LHCN-M2 (cell line): ENCODE measurements at places on chromosomes 7 and 10. TPM values are rescaled to one million over a fixed set of nuclear protein-coding genes. Genes with fewer than 3 reads are reported as not detected.
A peak's percentile ranks its signal among the peaks of the same experiment; 100 is the strongest.

Gene GJD4
- total RNA-seq = 0.06 TPM in 1 of 2 replicates, not detected in the other

DNA sequence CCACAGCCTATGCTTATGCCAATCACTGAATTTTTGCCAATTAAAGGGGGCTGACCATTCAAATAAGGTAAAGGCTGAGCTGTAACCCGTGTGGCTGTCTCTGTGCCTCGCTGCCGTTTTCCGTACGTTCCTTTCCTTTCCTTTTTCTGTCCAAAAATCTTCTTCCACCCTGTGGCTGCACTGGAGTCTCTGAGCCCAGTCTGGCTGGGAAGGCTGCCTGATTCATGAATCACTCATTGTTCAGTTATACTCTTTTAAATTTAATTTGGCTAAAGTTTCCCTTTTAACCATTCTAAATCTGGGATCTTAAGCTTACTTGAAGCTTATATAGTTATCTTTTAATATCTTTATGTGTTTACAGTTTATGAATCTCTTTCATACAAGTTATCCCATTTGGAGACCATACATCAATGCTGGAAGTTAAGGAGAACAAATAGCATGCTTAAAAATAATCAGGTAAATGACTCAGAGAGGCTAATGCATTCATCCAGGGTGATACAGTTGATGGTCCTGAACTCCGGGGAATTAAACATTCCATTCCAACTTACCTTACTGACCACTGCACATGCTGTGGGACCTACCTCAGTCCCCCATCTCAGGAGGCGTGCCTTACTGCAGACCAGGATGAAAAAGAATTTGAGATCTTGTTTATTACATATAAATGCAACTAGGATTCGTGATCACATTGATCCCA is 385.3 kb upstream of the ADARB2 start:
- DNase-seq = no peak

DNA sequence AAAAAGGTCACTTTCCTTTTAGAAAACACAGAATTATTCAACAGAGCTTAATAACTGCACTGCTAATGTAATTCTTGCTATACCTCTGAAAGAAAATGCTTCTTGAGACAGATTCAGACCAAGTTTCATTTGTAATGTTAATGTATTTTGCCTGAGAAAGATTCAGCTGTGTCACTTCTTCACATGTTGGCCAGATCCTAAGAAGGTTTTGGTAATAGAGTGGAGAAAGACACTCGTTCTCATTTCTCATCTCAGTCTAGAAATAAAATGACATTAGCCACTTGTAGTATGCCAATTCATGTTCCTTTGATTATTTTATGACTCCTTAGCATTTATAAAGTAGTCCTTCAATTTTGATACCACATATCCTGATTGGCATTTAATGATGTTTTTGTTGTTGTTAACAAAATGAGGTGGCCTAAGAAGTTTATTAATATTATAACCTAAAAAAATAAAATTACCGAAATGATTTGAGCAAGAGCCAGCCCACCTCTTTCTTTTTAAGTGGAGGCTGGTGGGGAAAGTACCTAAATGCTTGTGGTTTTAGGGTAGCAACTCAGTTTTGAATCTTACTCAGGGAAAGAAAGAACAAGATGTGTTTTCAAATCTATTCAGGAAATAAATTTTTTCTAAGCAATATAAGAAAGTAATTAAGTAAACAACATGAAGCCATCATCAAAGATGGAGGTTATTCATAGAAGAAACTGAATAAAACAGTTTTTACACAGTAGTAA is 16.4 kb upstream of the ELAPOR2 start:
- DNase-seq = no peak

Gene WDR86
- 1.3 TPM in 1 of 2 replicates, not detected in the other for total RNA-seq

DNA sequence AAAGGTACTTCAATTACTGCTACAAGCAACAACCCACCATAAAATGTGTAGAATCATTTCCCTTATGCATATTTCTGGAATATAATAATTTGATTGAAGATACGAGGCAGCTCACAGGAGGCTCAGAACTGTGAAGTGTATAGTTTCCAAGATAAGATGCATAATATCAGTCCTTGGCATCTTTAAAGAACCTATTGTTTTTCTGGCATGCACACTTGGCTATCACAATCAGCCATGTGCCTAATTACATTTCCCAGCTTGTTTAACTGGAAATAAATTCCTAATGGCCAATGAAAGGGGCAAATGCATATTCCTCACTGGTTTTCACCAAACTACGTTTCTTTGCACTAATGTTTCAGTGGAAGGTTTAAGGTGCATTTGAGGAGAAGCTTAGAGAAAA is 83.4 kb upstream of the LRRC18 start:
- no peak for DNase-seq

DNA sequence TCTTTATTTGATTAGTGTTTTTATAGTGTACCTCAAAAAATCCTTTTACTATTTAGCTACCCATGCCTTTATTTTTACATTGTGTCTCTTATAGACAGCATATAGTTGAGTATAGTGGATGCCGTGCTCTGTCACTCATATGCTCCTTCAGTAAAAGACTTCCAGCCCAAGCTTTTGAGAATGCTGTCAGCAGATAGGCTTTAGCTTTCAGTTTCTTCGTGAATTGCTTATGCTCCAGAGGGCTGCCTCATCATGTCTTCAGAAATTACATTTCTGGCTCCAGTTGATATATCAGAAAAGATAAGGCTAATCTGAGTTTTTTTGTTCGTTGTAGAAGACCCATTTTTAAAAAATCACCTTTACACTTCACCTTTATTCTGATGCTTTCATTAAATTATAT is 332.0 kb downstream of the NXPH1 start:
- DNase-seq = no peak

Gene PLXDC2
- 4.0 and 4.6 TPM in 2 replicates for total RNA-seq

GRCh38 chr7:81235997-81236396 is 317.1 kb upstream of the SEMA3C start:
- DNase-seq = no peak

Gene SCD
- 60.3 and 88.5 TPM in 2 replicates for total RNA-seq

Gene LRWD1
- 58.7 and 79.6 TPM in 2 replicates for total RNA-seq

DNA sequence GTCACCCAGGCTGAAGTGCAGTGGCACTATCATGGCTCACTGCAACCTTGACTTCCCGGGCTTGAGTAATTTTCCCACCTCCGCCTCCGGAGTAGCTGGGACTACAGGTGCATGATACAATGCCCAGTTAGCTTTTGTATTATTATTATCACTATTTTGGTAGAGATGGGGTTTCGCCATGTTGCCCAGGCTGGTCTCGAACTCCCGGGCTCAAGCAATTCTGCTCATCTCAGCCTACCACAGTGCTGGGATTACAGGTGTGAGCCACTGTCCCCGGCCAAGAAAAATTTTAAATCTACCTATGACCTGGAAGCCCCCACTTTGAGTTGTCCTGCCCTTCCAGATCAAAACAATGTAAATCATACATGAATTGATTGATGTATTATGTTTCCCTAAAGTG is 38.8 kb downstream of the CCDC6 start:
- DNase-seq = no peak

GRCh38 chr10:74677951-74678350 is 148.4 kb upstream of the KAT6B start:
- no peak for DNase-seq

- DNase-seq = no peak
These were observed 34.2 kb downstream of the GPER1 start for GRCh38 chr7:1121886-1122831.

- no peak for DNase-seq
These were observed 22.0 kb upstream of the BMPR1A start for GRCh38 chr10:86734207-86734988.

DNA sequence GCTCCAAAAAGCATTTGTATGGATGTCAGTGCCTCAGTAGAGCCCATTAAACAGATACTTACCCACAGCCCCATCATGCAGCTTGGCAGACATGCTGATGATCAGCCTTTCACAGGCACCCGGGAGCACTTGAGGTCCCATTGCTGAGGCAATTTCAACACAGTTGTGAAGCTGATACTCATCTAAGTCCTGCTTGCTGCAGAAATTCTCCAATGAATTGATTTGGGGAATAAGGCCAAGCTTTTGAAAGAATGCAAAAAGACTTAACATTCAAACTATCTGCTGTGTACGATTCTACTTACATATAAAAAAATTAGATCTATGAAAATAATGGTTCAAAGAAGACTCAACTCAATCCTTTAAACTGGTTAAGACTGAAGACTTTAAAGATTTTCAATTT is 60.5 kb downstream of the LAMB4 start:
- no peak for DNase-seq

- peak; percentile 74 for DNase-seq
These were observed 20.6 kb downstream of the HYAL4 start for GRCh38 chr7:123865517-123866117.

DNA sequence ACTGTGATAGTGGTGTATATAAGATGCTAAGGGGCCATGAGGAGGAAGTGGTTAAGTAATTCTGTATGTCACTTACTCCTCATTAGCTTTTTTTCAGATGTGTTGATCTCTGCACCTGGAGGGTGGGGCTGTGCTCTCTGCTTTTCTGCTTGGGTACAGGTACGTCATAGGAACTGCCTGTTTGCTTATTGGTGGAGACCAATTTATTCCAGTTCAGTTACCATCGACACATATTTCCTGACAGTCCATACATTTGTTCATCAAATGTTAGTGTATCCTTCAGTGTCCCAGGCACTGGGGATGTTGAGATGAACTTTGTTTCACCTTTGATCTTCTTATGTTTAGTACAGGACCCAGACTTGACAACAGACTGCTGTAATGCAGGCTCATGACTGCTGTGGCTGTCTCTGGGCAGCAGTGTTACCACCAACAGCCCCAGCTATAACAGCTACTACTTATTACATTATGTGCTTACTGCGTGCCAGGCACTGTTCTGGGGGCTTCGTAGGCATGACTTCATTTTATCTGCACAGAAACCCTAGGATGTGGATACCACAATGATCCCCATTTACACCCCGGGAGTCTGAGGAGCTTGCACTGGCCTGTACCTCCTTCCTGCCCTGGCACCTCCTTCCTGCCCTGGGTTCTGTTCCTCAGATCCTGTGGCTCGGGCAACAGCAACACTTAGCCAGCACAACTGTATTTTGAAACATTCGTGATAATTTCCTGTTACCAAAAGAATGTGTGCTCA is 87.4 kb downstream of the BUB3 start:
- no peak for DNase-seq

DNA sequence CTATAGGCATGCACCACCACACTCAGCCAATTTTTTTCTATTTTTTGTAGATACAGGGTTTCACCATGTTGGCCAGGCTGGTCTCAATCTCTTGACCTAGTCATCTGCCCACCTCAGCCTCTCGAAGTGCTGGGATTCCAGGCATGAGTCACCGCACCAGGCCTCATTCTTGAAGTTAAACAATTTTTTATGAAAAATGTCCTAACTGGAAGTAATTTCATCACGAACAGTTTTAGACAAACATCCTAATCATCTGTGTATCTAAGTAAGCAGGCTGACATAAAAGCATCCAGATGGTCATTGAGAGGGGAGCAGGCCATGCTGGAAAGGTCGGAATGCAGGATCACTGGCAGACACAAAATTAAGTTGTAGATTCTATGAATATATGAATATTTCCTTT is 269.1 kb downstream of the ZMYND11 start:
- peak; percentile 62 for DNase-seq

Gene PTPN12
- total RNA-seq = 78.3 and 106 TPM in 2 replicates

Gene ADARB2
- 0.11 and 0.83 TPM in 2 replicates for total RNA-seq

- no peak for DNase-seq
These were observed 16.0 kb downstream of the PALD1 start for GRCh38 chr10:70494536-70494935.

Gene OR2A12
- not detected in 2 replicates for total RNA-seq

GRCh38 chr7:15292138-15292537 is 269.7 kb downstream of the AGMO start:
- DNase-seq = no peak

Gene KBTBD2
- 47.6 and 54.1 TPM in 2 replicates for total RNA-seq

Gene NEBL
- 0.11 and 0.13 TPM in 2 replicates for total RNA-seq

Gene CLCN1
- total RNA-seq = not detected in 2 replicates

GRCh38 chr7:35762781-35763180 is 38.1 kb upstream of the SEPTIN7 start:
- no peak for DNase-seq

Gene AMPH
- 0.06 and 0.19 TPM in 2 replicates for total RNA-seq

Gene DNAJC12
- total RNA-seq = 6.9 and 9.4 TPM in 2 replicates

DNA sequence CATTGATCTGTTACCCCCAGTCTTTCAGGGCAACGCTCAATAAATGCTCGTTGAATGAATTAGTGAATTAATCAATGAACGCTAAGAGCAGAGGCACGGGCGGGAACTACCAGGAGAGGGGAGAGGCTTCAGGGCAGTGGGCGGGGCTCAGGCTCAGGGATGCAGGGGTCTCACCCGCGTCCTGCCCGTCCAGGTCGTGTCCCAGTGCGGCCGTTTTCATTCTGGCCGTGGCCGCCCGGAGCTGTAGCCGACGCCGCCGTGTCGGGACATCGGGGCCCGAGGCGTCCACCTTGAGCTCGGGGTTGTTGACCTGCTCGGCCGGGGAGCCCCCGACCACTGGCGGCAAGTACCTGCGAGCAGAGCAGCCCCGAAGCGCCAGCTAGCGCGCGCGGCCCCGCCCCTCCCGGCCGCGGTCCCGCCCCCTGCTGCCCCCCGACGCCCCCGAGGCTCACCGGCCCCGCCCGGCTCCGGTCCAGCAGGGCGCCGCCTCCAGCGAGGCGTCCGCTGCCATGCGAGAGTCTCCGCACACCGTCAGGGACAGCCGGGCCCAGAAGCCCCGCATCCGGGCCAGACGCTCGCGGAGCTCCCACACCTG is 2.8 kb upstream of the GAL3ST4 start:
- no peak for DNase-seq

DNA sequence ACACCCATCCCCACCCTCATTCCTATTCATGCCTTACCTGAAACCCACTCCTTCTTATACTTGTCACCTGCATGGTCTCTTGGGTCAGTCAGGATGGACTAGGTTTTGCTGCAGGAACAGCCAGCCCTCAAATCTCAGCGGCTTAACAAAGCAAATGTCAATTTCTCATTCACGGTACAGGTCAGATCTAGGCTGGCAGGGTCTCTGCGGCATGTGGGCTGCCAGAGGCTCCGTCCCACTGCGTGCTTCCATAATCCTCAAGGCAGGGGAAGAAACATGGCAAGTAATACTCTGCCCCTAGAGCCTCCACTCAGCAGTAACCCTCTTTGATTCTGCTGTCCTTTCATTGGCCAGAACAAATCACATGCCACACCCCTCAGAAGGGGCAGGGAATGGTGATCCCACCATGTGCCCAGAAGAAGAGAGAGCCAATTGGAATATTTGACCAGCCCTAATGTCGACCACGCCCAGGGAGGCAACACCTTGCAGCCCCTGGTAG is 114.9 kb upstream of the ZMIZ1 start:
- no peak for DNase-seq

DNA sequence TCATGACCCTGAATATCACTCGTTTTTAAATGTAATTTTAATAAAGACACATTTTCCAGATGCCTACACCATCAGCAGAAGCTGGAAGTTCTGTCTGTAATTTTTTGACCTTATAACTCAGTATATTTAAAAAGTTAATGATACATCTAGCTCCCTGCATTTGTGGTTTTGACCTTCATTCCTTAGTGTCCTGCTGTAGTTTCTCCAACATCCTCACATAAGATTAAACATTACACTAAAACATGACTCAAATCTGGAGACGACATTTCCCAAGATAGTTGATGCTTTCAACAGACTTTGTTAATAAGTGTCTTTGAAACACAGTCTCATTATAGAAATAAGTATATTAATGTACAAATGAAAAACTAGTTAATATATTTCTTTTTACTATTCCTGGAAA is 363.1 kb downstream of the POM121L12 start:
- DNase-seq = no peak

GRCh38 chr7:130356876-130357611 is 12.4 kb downstream of the CPA5 start:
- peak; percentile 95 for DNase-seq

Gene CDK14
- 23.4 and 23.6 TPM in 2 replicates for total RNA-seq

Gene STEAP1B
- not detected in 2 replicates for total RNA-seq

Gene AOAH
- total RNA-seq = not detected in 2 replicates

Gene ZNF425
- total RNA-seq = 4.4 and 6.3 TPM in 2 replicates

GRCh38 chr10:114239117-114239993 is at the start of gene VWA2:
Gene VWA2 (plus strand): TSS chr10:114239254. CDS start chr10:114248714, 9,460 bp downstream.
- no peak for DNase-seq
